CD4-positive, alpha-beta T cell treated with Interleukin-2 at 100 ng/mL for 4 hours (primary cell): ENCODE measurements at places on chromosomes 16 and 17.

GRCh38 chr16:66224186-66224585, 142.3 kb upstream of the CDH5 start:
- DNase-seq = no peak

GRCh38 chr16:53707671-53708070, 3.7 kb downstream of the FTO start:
- DNase-seq = no peak

- DNase-seq = no peak
Observed at GRCh38 chr16:13915033-13915635, 4.8 kb upstream of the ERCC4 start.

GRCh38 chr16:84913315-84913714, 93.5 kb downstream of the CRISPLD2 start:
- no peak for DNase-seq

DNA sequence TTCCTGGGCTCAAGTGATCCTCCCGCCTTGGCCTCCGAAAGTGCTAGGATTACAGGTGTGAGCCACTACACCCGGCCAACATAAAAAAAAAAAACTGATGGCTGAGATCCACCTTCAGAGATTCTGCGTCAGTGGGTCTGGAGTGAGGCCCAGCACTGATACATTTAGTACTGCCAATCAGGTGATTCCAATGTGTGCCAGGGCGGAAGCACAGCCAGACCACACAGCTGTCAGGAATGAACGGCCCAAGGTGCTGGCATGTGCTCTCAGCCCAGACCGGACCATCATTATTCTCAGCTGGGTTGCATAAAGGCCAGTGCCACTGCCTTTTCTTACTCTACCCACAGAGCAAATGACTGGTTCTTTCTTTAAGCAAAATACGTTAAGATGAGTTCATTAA, 1.2 kb upstream of the BCO1 start:
- DNase-seq = no peak

DNA sequence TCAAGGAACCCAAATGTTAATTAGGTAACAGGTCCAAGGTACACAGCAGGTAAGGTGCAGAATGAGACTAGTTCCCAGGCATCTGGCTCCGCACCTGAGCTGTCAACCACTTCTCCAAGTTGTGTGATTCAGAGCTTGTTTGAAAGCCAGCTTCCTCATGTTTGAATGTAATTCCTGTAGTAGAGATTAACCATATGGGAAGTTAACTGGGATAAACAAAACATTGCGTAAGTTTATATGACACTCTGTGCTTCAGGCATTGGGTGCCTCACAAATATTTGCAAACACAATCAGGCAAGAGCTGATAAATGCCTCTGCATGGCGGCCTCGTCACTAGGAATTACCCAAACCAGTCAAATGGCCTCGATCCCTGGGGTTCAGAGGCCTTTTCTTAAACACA, 27.9 kb upstream of the CPHXL start:
- no peak for DNase-seq

DNA sequence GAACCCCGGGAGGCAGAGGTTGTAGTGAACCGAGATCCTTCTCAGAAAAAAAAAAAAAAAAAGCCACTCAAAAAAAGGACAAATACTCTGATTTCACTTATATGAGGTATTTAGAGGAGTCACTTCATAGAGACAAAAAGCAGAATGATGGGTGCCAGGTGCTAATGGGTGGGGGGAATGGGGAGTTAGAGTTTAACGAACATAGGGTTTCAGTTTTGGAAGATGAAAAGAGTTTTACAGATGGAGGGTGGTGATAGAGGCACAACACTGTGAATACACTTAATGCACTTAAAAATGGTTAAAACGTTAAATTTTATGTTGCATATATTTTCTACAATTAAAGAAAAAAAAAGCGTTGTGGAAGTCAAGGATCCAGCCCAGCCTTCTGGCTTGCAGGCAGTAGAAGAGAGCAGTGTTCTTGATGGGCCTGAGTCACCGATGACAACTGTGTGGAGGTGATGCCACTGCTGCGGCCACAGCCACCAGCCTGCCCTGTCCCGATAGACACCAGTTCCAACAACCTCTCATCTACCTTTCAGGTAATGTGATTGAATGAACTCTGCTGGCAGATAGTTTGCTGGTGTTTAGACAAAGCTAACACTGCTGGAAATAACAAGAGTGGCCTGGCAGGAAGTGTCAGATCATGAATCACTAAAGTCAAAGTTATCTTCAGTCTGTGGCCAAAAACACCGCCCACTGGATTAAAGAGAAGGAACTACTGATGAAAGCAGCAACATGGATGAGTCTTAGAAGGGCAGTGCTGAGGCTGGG, 49.9 kb upstream of the COX10 start:
- DNase-seq = no peak

GRCh38 chr17:36936455-36937000, 747 bp upstream of the LHX1 start:
- DNase-seq = no peak

GRCh38 chr17:58587713-58588117, 73.3 kb upstream of the MTMR4 start:
- peak; percentile 56 for DNase-seq

DNA sequence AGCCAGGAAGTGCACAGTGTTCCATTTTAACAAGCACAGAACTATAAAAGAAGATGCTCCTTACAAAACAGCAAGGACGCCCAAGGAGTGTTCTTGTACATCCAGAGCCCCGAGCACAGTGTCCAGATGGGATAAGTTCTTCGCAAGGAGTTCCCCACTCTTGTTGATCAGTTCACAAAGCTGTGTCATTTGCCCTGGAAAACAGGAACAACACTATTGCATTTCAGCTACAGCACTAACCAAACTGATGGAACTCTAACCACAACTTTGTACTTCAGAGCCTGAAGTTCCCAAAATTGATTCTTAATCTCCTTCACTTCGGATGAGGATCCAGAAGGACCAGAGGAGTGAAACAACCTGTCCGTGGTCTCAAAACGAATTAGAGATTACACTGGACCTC, 5.1 kb downstream of the COPS3 start:
- no peak for DNase-seq

DNA sequence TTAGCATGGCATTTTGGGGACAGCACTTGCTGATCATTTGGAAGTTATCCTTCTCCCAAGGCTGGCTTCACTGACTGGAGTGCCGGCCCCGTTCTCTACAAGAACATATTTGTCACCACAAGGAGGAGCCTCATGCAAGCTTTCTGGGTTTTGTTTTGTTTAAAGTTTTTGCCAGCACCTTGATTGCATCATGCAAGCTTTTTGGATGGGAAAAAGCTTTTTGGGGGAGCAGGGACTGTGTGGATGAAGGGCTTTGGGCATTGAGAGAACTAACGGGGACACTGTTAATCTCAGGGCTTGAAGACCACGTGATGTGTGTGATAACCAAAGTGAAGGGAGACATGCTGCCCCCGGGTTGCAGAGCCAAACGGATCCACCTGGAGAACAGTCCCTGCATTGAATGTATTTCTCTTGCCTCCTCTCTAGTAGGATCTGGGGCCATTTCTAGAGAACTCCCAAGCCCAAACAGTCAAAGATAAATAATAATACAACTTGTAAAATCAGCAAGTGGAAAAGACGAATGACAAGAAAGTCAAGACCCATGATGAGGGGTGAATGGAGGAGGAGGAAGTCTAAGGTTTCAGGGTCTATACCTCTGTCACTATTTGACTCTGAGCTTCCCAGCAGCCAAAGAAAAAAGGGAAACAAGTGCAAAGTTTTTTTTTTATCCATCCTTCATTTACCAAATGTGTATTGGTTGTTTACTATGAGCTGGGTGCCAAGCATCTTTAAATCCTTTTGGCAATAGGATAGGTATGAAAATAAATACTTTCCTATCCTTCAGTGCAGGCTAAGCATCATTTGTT, 17.2 kb downstream of the TMEM114 start:
- DNase-seq = no peak

GRCh38 chr17:45315648-45316433, 979 bp downstream of the MAP3K14 start:
- peak; percentile 52 for DNase-seq

DNA sequence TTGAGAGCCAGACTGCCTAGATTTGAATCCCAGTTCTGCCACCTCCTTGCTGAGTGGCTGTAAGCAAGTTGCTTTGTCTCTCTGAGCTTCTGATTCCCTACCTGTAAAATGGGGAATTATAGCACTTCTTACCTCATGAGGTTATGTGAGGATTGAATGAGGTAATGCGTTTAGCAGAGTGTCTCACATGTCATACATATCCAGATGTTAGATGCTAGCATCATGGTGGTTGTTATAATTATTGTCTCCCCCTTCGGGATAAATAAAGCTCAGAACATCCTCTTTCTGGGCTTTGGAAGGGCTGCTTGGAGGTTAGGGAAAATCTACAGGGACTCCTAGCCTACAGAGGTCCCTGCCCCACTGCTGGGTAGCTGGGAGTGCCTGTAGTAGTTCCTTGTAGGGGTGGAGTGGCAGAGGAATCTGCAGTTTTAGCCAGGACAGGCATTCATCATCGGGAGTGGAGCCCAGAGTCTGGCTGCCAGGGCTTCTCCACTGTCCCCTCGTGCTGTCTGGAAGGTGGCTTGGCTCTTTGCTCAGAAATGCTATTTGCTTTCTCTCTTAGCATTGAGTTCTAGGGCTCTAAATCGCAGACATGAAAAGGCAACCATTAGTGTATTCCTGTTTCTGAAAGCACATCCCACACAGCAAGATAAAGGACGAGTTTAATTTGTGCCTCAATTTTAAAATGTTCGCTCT, 137.9 kb upstream of the CACNG3 start:
- no peak for DNase-seq

- DNase-seq = no peak
Observed at GRCh38 chr16:81586417-81586816, 141.8 kb downstream of the CMIP start.
